ENCODE measurements at places on chromosomes 5 and 9.

GRCh38 chr5:71640408-71640807 lies 53.3 kb downstream of the MCCC2 start:
- no peak for DNase-seq

- DNase-seq: no peak
Measured at GRCh38 chr5:42924226-42924625, 112.5 kb upstream of the SELENOP start.

DNA sequence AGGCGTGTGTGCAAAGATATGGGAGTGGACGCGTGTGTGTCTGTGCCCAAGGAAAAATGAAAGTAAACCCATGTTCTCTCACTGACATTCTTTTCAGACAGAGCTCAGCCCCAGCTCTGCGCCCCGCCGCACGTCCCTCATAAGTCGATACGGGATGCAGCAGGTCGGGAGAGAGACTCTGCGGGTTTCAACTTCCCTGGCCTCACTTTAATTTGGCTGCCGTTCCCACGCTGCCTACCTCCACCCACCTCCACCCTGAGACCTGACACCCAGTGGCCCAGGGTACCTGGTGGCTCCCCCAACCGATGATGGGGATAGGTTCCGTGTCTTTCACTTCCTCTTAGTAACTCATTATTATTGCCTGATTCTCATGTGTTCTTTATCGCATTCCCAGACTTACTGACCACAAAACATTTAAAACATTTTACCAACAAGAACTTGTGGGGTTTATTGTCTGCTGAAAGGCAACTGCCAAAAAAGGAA lies 19.4 kb downstream of the LHX2 start:
- DNase-seq: no peak

GRCh38 chr5:130243641-130244040 lies 339.4 kb downstream of the CHSY3 start:
- DNase-seq: no peak

- DNase-seq: no peak
Measured at GRCh38 chr5:10756549-10756948, 4.5 kb downstream of the DAP start.

DNA sequence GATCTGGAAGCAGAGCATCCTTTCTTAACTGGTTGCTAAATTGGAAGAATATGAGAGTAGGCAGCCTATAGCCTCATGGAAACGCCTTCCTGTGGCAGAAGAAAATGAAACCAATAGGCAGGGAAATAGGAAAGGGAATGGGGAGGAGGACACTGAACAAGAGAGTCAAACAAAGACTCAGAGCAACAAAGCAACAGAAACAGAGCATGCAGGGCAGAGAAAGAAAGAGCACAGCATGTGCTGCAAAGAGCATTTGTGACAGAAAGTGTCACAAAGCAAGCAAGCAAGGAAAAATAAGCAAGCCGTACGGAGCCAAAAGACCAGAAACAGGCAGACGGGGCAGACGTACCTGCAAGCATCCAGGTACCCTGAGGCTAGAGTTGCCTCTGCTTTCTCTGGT lies 123.1 kb downstream of the RAPGEF6 start:
- no peak for DNase-seq

GRCh38 chr5:80885396-80886000 lies 74.7 kb upstream of the RASGRF2 start:
- no peak for DNase-seq

DNA sequence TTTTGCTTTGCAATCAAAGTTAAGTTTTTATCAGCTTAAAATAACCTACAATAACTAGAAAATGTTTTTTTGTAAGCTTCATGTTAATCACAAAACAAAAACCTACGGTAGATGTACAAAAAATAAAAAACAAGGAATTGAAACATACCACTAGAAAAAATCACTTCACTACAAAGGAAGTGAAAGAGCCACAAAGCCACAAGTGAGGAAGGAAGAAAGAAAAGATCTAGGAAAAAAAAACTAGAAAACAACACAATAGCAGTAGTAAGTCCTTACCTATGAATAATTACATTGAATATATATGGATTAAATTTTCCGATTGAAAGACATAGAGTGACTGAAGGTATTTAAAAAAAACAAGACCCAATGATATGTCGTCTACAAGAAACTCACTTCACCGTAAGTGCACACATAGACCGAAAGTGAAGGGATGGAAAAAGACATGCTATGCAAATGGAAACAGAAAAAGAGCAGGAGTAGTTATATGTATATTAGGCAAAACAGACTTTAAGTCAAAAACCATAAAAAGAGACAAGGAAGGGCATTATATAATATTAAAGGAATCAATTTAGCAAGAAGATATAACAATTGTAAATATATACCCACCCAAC lies 13.4 kb upstream of the ZDHHC21 start:
- DNase-seq: no peak

DNA sequence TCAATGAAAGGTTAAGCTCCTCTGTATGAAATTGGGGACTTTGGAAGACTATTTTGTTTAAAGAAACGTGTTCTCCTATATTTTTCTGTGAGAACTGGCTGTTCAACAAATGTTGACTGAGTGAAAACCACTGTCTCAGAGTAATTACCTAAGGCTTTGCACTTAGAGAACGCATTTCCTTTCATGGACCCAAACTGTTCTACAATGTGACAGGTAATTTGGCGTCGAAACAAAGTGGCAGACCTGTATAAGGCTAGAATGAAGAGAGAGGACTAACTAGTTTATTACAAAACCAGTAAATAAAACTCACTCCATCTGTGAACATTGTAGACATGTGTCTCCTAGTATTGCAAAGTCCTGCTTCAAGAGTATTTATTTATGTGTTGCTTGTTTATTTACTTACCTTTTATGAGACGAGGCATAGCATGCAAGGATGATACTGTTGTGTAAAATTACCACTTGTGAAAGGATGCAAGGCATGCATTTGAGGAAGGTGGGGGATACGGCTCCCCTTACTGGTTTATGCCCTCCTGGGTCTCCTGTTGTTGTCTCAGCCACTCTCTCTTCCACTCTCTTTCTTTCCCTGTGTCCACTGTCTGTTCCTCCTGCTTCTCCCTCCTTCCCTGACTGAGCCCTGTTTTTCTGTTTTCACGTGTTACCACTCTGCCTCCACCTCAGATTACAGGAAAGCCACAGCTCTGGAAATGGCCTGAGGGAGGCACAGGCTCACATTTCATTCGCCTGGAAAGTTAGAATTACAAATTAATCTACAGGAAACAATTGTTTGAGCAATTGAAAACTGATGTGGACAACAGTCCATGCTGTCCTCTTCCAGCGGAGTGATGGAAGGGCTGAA lies 444.0 kb upstream of the ZNF608 start:
- no peak for DNase-seq

DNA sequence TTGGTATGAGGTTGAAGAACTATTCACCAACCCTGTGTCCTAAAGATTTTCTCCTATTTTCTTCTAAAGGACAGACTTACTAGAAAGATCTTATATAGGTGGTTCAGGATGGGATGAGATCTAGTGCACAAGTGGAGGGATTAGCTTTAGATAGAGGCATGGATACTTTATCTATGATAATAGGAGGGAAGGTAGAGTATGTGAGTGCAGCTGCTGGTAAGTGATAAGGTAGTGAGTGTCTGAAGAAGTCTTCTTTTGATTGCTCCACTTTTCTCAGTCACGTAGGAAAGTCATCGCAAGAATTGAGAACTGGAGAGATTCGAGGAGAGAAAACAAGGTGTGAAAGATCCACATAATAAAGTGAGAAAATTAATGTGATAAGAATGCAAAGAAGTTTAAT lies 6.0 kb upstream of the NDUFS4 start:
- DNase-seq: no peak

DNA sequence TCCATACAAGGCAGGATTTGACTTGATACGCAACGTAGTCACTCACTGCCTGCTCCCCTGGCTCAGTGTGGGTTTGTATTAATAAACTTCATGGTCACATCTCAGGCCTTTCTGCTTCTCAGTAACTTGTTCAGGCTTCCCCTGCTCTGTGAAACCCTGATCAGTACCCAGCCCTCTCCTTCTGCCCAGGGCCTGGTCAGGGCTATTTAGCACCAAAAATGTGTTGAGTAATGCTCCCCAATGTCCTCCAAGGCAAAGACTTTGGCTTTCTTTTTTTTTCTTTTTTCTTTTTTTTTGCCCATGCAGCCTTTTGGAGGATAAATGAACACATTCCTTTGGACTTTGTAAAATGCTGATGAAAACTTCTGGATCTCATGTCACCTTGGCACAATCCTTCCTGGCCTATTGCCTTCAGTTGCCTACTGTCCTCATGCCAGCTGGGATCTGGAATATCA lies 399.2 kb upstream of the KLF4 start:
- DNase-seq: no peak

DNA sequence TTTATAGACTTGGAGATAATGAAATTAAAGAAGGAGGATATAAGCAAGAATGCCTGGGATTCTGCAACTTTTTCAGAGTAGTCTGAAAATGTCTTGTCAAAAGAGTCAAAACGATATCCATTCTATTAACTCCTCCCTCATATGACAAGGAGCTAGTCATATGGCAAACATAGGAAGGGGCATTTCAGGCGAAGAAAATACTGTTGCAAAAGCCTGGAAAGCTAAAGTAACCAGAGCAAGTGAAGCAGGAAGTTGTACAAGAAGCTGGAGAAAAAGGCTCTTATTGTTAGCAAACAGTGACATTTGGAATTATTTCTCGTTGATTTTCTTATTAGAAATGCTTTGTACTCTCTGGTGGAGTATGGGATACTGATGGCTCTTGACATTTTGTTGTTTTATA lies 94.0 kb upstream of the PTPRD start:
- no peak for DNase-seq

- no peak for DNase-seq
Measured at GRCh38 chr9:86577420-86578333, 223.5 kb upstream of the TUT7 start.

DNA sequence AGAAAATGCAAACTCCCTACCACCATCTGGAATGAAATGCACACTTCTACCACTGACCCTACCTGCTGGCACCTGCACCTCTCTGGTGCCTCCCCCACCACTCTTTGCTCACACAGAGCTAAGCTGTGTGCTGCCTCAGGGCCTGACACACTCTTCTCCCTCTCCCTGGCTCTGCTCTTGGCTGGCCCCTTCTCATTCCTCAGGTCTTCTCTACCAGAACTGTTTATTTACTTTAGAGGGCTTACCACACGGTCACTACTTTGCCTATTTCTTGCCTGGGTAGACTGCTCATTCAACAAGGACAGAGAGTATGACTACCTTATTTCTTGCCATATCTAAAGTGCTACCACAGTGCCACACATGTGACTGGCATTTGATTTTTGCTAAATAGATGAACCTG lies 3.3 kb downstream of the REEP5 start:
- DNase-seq: no peak

DNA sequence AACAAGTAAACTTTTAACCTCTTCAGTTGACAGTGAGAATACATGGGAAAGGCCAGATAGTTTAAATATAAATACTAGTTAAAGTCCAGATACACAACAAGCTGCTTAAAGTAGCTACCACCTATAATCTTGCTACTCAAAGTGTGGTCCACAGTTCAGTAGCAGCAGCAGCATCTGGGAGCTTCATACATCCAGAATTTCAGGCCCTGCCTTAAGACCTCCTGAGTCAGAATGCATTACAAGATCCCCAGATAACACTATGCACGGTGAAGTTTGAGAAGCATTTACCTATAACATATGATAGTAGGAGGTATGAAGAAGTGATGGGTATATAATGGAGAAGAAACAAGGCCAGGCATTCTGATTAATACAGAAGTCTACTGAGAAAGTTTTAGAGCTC lies 244.5 kb downstream of the EFNA5 start:
- no peak for DNase-seq

DNA sequence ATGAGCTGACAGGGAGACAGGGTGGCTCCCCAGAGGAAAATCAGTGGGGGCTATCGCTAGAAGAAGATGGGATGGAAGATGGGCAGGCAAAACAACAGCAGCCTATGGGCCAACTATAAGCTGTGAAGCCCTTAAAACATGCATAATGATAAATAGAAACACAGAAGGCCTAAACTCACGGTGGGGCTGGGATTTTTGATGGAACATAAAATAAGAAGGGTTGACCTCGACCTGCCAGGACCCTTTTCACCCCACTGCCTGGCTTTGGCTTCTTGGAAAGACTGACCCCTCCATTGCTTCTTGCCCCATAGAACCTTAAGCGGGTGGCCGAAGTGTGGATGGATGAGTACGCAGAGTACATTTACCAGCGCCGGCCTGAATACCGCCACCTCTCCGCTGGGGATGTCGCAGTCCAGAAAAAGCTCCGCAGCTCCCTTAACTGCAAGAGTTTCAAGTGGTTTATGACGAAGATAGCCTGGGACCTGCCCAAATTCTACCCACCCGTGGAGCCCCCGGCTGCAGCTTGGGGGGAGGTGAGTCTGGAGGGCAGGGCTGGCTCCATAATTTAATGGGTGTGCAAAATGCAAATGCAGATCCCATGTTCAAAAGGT lies 36.5 kb upstream of the SAP30L start:
- DNase-seq: no peak

DNA sequence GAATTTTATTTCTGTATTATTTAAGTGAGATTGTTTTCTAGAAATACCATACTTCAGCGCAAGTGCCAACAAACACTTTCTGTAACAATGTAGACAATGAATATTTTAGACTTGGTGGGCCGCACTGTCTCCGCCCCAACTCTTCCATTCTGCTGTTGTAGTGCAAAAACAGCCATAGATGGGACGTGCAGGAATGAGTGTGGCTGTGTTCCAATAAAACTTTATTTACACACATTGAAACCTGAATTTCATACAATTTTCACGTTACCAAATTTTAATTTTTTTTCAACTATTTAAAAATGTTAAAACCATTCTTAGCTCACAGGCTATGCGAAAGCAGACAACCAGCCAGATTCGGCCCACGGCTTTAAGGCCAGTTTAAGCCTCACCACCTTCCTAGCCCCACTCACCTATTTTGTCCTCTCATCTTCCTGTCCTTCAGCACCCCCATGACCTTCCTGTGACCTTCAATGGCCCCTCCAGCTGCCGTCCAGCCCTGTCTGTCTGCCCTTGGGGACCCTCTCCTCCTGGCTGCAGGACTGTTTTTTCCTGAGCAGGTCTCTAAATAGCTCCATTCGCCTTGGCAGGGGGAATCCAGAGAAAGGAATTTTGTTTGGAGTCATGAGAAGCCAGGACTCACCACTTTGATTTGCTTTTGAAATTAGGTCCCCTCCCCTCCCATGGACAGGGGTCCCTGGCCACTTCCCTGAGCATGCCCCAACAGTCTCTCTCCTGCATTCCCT lies 11.2 kb upstream of the ANXA6 start:
- DNase-seq: no peak

GRCh38 chr5:115241881-115242642 lies 20.6 kb downstream of the PGGT1B start:
- DNase-seq: no peak

GRCh38 chr5:150067405-150067960 lies 18.9 kb downstream of the CSF1R start:
- no peak for DNase-seq

DNA sequence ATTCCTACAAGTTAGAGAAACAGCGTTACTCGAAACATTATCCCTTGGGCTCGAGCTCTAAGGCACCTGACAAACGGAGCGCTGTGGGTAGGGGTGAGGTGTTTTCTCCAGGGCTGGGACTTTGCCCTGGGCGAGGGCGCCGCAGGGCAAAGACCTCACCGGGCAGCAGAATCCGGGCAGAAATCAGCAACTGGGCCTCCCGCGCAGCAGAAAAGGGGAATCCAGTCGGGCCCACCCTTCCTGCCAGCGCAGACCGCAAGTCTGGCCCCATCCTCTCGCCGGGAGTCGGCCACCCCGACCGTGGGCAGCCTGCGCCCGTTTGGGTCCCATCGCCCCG lies 430 bp upstream of the MSH3 start:
- no peak for DNase-seq

GRCh38 chr5:180487556-180487955 lies 6.6 kb upstream of the CNOT6 start:
- DNase-seq: no peak

- DNase-seq: no peak
Measured at GRCh38 chr5:154993461-154993860, 20.1 kb upstream of the KIF4B start.

GRCh38 chr9:6630502-6631206 lies 14.9 kb downstream of the GLDC start:
- no peak for DNase-seq
